ENCODE measurements at places on chromosomes 2 and 18.

DNA sequence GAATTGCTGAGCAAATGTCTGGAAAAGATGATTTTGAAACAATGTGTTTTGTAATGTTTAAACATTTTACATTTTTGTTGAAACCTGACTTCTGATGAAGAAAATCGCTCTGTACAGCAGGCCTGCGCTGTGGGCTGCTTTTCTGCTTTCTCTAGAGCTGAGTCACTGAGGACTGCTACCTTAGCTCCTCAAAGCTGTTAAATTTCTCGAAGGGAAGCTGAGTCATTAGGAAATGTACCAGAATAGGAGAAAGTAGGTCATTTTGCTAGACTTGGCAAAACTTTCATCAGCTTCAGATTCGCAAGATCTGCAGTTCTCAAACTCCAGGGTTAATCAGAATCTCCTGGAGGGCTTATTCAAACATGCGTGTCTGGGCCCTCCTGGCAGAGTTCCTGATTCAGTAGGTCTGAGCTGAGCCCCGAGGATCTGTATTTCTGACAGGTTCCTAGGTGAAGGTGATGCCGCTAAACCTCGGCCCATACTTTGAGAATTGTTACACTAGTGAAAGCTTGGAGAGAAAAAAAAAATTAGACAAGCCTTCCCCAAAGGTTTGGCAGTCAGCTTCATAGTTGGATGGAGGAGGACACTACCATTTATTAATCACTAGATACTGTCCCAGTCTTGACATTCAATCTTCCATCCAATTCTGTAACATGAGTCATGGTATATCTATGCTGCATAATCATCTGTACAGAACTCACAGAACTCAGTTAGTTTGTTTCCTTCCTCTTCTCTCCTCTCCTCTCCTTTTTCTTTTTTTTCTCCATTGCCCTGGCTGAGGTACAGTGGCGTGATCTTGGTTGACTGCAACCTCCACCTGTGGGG, 297.6 kb downstream of the PARD3B start:
- DNase-seq: no peak

GRCh38 chr2:16853088-16853487, 187.5 kb upstream of the CYRIA start:
- no peak for DNase-seq

- no peak for DNase-seq
Measured at GRCh38 chr2:15866563-15867193, 73.7 kb upstream of the MYCN start.

DNA sequence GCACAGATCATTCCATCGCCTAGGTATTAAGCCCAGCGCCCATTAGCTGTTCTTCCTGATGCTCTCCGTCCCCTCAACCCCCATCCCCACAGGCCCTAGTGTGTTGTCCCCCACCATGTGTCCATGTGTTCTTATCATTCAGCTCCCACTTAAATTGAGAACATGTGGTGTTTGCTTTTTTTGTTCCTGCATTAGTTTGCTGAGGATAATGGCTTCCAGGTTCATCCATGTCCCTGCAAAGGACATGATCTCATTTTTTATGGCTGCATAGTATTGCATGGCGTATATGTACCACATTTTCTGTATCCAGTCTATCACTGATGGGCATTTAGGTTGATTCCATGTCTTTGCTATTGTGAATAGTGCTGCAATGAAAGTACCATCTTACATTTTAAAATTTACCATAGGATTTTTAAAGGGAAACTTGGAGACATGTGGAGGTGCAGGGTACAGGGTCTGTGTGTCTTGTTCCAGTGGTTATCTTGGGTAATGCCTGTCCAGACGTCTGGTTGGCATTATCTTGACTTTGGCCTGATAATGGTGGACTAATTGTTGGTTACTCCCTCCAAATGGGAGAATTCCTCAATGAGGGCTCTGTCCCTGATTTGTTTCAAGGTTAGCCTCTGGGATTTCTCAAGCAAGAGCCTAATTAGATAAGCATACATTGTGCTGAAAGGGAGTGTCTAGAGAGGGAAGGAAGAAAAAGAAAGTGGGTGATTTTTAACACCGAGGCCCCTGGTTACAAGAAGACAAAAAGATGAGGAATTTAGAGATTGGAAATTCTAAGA, 21.6 kb downstream of the KLHL23 start:
- DNase-seq: no peak

- no peak for DNase-seq
Measured at GRCh38 chr2:75292826-75293225, 93.5 kb upstream of the TACR1 start.

DNA sequence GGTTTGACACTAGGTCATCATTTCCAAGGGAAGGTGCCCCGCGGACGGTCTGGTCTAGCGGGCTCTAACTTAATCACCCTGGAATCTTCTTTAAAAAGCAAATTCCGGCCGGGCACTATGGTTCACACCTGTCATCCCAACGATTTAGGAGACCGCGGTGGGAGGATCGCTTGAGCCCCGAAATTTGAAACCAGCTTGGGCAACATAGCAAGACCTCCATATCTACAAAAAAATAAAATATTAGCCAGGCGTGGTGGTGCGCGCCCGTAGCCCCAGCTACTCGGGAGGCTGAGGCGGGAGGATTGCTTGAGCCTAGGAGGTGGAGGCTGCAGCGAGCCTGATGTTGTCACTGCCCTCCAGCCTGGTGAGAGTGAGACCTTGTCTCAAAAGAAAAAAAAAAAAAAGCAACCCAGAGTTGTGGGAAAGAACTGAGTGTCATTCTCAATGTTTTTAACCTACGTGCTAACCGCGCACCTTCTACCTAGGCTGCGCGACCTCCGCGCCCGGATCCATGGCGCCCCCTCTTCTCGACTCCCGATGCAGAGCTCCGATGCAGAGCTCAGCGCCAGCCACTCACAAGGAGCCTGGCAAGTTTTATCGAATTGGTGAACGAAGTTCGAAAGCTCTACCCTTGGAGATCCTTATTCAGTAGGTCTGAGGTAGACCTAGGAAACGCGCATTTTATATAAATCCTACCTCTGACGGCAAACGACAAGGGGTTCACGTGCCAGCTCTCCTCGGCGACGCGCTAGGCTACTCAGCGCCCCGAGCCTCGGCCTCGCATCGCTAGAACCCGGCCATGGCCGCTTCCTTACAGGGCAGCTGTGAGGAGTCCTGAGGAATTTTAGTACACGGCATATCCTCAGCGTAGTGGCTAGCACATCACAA, 888 bp upstream of the TWSG1 start:
- no peak for DNase-seq

- DNase-seq: no peak
Measured at GRCh38 chr2:177264209-177264692, 276 bp downstream of the NFE2L2 start.

- no peak for DNase-seq
Measured at GRCh38 chr2:57622009-57622408, 424.6 kb upstream of the VRK2 start.

GRCh38 chr2:29614295-29614830, 307.0 kb downstream of the ALK start:
- no peak for DNase-seq
